Endothelial cell of umbilical vein (primary cell): ENCODE measurements at places on chromosomes 7 and 10.
A peak's percentile ranks its signal among the peaks of the same experiment; 100 is the strongest.

DNA sequence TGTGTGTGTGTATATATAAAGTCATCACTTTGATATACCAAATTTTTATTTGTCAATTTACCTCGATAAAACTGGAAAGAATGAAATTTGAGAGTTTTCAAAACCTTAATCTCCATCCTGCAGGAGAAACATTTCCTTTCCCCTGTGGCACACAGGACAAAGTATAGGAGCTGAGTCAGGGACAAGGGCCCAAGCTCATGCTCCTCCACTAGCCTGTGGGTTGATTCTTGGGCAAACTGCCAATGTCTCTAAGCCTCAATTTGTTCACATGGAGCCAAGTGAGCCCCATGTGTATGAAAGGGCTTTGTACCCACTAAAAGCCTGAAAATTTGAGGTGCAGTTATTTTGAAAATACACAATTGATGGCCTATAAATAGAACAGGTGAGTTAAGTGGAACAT lies 60.3 kb upstream of the IL6 start:
- DNase-seq: peak; percentile 81

DNA sequence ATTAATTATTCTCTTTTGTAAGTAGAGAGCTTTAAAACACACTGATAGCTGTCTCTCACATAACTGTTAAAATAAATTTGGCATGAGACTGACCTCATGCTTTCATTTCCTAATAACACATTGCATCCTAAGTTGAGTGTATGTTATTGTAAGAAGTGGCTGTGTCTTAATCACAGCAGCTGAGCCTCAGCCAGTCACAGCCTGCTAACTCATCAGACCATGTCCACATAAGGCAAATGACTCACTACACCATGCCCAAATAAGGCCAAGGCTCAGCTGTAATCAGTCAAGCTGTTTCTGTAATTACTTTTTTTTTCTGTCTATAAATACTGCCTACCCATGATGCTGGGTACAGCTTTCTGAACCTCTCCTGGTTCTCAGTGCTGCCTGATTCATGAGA lies 860.9 kb downstream of the XPNPEP1 start:
- no peak for DNase-seq

DNA sequence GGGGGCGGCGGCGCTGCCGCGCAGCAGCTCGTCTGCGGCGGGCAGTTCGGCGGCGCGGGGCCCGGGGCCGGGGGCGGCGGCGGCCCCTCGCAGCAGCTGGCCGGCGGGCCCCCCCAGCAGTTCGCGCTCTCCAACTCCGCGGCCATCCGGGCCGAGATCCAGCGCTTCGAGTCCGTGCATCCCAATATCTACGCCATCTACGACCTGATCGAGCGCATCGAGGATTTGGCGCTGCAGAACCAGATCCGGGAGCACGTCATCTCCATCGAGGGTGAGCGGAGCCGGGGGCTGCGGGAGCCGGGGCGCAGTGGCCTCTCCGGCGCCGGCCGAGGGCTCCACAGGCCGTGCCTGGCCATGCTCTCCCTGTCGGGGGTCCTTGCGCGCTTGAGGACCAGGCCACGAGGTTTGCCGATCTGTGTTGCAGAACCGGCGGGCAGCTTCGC lies 548 bp downstream of the AGAP3 start:
- no peak for DNase-seq

GRCh38 chr7:101961811-101962210 lies 144.4 kb downstream of the CUX1 start:
- DNase-seq: no peak

GRCh38 chr10:33731322-33731721 lies 396.9 kb upstream of the NRP1 start:
- no peak for DNase-seq

DNA sequence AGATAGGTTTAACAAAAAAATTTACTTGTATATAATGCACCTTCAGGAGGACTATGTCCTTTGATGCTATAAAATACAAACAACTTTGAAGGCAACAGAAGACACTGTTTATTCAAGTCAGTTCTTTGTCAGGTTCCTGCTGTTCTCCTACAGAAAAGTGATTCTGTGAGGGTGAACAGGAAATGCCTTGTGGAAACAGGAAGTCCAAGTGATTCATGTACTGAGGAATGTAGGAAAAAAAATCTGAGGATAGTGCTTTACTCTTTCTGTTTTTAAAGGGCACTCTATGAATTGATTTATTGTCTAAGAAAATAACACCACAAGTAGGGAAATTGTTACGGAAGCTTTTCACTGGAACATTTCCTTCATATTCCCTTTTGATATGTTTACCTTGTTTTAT lies 171.9 kb downstream of the HDAC9 start:
- DNase-seq: peak; percentile 85

- no peak for DNase-seq
Measured at GRCh38 chr7:69217516-69218350, 380.5 kb upstream of the AUTS2 start.

- DNase-seq: no peak
Measured at GRCh38 chr10:125216309-125216708, 55.9 kb upstream of the CTBP2 start.

GRCh38 chr7:123372368-123372767 lies 162.0 kb downstream of the IQUB start:
- no peak for DNase-seq

GRCh38 chr10:95133016-95133752 lies 60.9 kb upstream of the ACSM6 start:
- peak; percentile 74 for DNase-seq

- DNase-seq: no peak
Measured at GRCh38 chr7:131363719-131364118, 36.0 kb downstream of the MKLN1 start.

DNA sequence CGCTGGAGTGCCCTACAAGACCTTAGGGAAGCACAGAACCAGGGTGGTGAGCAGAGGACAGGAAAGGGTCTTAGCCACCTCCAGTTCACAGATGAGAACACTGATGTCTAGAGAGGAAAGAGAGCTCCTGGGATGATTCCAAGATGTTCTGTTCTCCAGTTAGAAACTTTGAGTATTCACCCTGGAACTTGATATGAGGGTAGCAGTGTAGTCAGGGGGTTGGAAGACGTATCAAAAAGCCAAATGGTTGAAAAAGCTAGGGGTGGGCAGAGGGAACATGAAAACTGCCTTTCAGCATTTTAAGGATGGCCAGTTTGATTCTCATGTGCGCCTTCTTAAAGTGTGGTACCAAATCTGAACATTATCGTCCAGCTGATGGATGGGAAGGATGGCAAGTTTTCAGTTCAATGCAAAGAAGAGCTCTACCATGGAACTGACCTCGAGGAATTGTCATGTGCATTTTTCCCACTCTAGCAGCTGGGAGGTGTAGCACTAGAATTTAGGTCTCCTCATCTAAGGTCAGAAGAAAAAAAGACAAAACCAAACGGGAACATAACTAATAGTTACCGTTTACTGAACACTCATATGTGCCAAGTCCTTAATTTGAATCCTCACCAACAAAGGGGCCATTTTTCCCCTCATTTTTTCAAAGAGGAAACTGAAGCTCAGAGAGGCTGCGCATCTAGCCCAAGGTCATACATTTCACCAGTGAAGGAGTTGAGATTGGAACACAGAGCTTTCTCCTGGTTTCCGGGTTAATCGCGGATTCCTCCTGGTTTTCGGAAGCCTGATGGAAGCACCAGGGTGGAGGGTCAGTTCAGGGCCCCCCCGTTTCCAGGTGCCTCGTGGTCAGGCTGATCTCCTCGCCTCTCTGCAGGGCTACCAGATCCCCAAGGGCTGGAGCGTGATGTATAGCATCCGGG lies 6.0 kb upstream of the CYP26A1 start:
- no peak for DNase-seq

- no peak for DNase-seq
Measured at GRCh38 chr7:55158541-55159382, 139.9 kb downstream of the EGFR start.

- DNase-seq: no peak
Measured at GRCh38 chr7:2166625-2167280, 66.0 kb downstream of the MAD1L1 start.

- DNase-seq: no peak
Measured at GRCh38 chr7:29375641-29376562, 181.3 kb downstream of the CHN2 start.

DNA sequence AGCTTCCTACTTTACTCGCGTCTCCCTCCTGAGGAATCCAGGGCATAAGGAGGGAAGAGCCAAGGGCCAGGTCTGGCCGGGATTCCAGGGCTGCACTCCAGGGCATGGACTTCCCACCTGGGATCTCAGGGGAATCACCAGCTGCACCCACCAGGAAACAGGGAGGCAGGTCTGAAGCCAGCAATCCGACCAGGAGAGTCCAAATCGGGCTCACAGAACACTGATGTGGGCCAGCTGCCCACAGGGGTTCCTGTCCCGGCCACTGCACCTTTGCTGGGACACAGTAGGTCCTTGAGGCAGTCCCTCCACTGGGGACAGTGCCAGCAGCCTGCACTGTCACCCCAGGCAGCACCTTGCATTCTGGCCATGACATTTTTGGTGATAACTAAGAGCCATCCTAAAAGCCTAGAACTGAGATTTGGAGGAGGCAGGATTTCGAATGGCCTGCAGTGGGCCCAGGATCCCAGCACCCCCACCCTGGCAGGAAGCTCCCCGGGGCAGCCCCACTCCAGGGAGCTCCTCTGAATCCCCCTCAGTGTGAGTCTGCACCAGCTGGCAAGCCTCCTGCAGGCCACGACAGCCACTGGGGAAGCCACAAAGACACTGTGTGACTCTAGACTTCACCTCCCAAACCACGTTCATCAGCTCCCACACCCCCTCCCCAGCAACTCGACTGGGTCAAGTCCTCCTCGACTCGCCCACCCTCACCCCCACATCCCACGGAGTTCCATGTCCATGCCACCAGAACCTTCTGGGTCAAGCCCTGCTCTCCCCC lies 71.5 kb upstream of the PPP2R2D start:
- DNase-seq: no peak

DNA sequence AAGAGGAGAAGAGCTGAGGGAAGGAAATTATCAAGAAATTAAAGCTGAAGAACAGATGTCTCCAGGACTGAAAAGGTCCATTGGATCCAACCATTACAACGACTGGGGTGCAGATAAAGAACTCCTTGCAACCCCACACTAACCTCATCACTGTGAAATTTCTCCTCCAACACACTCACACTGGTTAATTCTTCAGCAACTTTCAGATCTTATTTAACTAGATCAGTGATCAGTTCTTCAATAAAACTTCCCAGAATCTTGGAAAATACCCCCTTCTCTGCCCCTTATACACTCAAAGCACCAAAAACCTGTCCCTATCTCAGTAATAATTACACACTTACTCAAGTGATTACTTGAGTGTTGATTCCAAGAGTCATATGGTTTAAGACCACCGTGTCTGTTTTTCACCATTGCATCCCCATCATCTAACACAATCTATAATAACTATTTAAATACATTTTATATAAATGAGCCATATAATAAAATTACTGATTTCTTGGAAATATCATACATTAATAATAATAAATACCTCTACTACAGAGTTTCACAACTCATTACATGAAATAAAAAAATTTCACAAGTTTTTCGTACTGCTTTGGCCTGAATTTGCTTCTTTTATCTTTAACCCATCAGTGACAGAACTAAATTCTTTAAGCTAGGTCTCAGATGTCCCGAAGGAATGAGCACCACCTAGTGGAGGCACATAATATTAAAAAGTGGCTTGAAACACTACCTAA lies 123.7 kb downstream of the MPP7 start:
- peak; percentile 71 for DNase-seq

DNA sequence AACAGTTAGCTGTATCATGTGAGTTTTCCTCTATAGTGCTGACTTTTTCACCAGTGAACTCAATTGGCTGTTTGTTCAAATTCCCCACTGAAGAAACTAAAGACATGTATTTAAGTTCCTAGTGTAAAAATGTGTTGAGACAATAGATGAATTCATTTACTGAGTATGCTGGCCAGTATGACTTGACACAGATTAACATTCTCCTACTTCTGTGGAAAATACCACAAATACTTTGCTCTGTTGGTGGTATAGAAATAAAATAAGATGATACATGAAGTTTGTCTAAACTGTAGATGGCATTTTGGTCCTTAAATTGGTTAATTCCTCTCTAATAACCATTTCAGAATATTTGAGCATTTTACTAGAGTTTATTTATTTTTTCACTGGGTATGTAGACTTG lies 227.7 kb upstream of the TEX47 start:
- no peak for DNase-seq

DNA sequence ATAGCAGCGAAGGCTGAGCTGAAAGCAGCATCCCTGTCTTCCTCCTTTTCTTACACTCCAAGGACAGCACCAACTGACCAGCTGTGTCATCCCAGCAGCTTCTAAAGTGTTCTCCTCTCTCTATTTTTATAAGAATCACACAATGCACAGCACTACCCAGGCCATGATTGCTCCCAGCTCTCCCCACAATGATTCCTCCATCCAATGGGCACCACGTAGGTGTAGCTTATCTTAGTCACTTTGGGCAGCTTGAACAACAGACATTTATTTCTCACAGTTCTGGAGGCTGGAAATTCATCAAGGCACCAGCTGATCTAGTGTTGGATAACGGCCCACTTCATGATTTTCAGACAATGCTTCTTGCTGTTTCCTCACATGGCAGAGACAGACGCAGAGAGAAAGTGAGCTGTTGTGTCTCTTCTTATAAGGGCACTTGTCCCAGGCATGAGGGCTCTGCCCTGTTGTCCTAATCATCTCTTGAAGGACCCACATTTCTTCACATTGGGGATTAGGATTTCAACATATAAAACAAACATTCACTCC lies 92.0 kb upstream of the CDC14C start:
- no peak for DNase-seq
